ENCODE measurements at places on chromosomes 4 and X.

DNA sequence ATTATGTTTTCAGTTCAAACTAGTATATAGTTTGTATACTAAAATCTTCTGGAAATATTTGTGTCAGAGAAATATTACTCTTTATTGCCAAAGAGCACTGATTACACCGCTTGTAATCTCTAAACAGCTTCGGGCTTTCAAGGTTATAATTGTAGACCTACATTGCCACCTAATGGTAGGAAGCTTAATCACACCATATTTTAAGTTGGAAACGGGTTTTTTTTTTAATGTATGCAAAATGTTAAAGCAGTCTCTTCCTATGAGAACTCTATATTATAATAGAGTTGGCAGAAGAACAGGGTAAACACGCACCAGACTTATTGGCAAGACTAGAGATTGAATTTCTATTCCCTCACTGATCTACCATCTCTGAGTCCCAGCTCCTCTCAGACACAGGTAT, 19.5 kb upstream of the NFXL1 start:
- DNase-seq: no peak

- no peak for DNase-seq
Observed at GRCh38 chr4:11566444-11567022, 137.8 kb upstream of the HS3ST1 start.

GRCh38 chr4:124685851-124686250, 26.7 kb downstream of the ANKRD50 start:
- no peak for DNase-seq

DNA sequence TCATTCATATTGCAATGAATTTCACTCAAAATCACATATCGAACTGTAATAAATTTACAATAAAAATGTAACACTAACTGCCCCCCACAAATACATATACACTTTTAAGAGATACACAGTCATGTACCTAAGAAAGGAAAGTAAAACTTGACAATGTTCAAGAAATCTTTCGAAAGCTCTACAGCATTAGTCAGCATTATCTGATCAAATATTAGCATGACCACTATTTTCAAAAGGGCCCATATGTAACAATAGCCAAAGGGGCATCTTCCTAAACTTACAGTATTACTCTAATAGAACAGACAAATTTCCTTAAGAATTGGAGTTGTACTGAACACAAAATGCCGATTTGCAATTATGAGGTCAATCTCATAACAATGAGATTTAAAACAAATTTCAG, 51.8 kb downstream of the STX18 start:
- DNase-seq: no peak

GRCh38 chr4:3372264-3372932, 69.4 kb upstream of the HGFAC start:
- DNase-seq: no peak

- no peak for DNase-seq
Observed at GRCh38 chrX:30310429-30311206, 1.4 kb upstream of the NR0B1 start.

- no peak for DNase-seq
Observed at GRCh38 chrX:145190801-145191389, 56.4 kb upstream of the SPANXN1 start.

DNA sequence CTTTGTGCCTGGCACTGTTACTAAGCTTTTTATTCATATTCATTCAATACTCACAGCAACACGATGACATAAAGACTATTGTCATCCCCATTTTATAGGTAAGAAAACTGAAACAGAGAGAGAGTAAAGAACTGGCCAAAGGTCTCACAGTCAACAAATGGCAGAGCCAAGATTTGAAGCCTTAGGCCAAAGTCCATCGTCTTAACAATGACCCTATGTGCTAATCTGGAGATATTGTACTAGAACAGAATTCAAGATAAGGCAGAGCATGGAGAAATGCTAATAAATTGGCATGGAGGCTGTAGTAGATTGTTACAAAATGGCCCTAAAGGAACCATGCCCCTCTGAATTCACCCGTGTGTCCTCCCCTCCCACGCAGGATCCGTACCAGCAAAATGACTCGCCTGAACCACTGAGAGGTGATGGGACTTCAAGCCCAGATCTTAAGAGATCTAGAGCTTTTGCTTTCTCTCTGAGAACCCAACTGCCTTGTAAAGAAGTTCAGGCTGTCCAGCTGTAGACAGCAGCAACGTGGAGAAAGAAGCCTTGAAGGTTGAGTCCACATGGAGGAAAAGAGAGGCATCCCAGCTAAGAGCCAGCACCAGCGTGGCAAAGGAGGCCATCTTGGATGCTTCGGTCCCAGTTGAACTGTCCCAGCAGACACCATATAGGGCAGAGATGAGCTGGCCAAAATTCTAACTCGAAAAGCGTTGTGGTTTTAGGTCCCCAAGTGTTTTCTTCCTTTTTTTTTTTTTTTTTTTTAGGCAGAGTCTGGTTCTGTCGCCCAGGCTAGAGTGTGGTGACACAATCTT, 52.8 kb upstream of the RBM47 start:
- DNase-seq: no peak

DNA sequence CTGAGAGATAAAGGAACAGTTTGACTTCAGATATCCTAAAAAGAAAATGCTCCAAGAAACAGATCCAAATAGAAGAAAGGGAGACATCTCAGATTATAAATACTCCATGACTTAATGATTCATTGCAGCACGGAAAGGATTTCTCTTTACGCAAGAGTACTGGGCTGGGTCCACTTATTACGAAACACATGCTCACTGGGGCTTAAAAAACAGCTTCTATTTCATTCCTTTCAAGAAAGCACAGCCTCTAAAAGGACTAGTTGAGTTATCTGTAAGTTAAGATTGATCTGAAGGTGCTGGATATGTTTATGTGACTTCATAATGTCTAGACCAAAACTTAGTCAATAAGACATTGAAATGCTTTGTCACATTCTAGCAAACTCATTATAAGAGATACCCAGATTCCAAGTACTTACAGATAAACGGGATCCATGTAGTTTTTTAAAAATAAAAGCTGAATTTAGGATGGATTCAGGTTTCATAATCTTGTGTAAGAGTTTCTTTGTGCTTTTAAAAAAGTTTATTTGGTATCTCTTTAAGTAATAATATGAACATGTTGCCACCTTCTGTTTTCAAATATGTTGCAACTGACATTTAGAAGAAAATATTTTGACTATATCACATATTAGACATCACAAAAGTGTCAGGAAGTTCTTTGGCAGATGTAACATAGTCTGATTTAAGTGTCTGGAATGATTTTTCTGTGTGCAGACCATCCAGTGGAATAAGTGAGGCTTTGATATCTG, 109.5 kb upstream of the MYOZ2 start:
- no peak for DNase-seq

DNA sequence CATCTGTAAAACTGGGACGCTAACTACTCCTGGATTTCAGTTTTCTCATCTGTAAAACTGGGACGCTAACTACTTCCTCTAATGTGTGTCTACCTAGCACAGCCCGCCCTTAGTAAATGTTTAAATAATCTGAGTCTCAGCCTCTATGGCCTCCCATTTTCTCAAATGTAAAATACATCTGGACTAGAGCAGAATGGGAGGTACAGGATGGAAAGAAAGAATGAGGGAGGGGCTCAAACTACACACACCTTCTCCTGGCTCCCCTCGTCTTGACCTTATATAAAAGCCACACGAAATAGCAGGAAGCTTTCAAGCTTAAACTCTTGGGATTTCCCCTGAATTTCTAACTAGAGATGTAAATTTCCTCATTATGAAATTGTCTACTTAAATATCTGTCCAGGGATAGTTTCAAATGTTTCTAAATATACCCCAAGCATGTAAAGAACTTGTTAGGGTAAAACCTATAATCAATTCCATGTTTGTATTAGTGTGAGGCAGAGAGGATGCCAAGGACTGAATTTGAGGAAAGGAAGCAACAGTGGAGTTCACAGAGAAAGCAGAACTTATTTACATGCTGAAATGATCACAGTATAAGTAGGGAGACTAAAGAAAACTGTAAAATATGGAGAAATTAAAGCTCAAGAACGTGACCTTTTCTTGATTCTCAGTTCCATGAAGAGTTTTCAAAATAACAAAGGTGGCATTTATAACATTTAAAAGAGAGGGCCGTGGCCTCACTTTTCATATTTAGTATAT, 220.0 kb downstream of the NWD2 start:
- no peak for DNase-seq

GRCh38 chrX:69016293-69016941, 148.8 kb downstream of the PJA1 start:
- DNase-seq: peak; percentile 33

- no peak for DNase-seq
Observed at GRCh38 chrX:12360383-12360782, 222.1 kb downstream of the FRMPD4 start.

- peak; percentile 44 for DNase-seq
Observed at GRCh38 chr4:164700471-164700870, 53.5 kb upstream of the SMIM31 start.

Measured in H1 (cell line).